ENCODE measurements at places on chromosomes 16 and 17.

DNA sequence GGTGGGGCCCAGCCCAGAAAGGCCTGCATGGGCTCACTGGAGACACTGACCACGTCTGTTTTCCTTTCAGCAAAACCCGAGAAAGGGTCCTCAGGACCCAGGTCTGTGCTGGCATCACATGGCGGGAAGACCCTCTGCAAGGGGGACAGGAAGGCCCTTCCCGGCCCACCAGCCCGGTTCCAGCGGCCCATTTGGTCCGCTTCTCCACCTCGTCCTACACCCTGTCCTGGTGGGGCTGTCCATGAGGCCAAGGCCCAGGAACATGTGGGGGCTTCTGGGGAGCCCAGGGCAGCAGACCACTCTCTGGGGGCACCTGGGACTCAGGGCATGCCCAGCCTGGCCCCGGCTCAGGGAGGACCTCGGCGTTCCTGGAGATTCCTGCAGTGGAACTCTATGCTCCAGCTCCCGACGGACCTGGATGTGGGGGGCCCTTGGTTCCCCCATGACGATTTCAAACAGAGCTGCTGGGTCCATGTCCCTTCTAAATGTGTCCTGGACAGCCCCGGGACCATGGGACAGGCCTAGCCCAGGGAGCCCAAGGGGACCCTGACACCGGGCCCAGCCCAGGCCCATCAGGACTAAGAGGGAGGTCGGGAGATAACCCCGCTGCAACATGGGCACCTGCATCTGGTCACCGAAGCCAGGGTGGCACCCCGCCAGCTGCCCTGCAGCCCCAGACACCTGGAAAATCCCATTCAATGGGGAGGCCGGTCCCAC, 26.4 kb upstream of the KSR1 start:
- DNase-seq, result no peak

DNA sequence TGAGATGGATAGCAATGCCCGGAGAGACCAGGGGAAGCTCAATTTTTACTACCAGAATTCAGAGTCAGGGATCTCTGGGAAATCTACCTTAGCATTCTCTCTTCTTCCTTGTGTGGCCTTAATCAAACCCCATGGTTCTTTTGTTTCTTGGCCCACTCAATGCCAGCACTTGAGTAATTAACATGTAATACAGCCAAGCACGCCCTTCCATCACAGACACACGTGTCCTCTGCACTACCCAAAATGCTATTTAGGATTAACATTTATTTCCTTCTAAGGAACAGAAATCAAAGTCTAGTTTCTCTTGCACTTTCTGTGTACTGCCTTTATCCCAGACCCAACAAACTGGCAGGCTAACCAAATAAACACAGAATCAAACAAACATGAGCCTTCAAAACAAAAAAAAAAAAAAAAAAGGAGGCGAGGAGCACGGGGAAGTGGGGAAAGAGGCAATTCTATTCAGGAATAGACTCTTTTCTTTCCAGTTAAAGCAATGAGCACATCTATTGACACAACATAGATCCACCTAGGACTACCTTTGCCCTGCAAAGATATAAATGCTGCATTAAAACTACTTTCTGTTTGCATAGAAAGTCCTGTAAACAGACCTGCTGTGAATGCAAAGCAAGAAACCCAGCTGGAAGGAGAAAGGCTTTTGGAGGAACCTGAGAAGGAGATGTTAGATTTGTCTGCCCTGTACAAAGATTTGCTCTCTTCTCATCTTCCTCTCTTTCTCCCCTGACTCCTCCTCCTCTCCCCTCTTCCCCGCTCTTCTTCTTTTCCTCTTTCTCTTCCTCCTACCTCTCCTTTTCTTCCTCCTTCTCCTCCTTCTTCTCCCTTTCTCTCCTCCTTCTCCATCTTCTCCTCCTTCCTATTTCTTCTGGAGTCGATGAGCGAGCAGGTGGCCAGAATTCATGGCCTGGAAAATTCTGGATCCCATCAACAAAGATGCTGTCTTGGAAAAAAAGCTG, 294.4 kb downstream of the NPIPA8 start:
- no peak for DNase-seq

- DNase-seq, result peak; percentile 30
These were observed 29.5 kb downstream of the SBK1 start for GRCh38 chr16:28321700-28322411.

DNA sequence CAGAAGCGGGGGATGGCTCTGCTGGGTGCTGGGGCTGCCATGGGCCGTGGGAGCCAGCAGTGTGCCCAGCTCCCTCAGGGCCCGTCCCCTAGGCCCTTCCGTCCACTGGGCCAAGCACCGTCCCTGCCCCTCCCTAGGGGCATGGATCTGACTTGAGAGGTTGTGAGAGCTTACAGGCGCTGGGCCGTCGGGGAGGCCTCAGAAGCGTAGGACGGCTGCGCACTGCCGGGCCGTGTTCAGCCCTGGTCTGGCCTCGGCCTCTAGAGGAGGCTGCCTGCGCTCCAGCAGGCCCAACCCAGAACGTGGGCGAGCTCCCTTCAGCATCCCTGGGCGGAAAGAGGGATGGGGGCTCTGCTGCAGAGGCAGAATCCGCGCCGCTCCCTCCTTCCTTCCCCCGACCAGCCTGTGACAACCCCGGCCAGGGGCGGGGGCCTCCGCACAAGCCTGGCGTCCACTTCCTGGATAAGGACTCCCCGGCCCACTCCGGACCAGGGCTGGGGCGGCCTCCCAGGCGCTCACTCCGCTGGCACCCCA, 685 bp upstream of the MPG start:
- peak; percentile 35 for DNase-seq

- DNase-seq, result no peak
These were observed 18.6 kb upstream of the LONP2 start for GRCh38 chr16:48225456-48225855.

DNA sequence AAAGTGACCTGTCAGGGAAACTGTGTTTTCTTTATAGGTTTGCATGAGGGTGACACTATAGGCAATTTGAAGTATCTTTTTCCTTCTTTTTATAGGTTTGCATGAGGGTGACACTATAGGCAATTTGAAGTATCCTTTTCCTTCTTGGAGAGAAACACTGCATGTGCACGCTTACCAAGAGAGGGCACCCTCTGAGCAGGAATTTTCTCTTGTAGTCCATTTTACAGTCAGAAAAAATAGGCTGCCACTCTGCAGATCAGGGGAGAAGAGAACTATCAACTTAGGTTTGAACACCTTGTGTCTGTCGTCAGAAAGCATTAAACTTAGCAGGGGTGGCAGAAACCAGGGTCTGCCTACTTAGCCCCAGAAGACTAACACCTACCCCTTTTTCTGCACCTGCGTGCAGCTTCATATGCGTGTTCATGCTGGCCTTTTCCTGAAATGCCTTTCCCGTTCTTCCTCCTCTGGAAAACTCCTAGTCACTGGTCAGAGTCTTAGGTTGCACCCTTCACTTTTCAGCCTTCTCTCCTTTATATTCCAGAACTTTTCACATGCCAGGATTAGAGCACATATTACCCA, 16.4 kb upstream of the SMIM36 start:
- DNase-seq, result no peak

DNA sequence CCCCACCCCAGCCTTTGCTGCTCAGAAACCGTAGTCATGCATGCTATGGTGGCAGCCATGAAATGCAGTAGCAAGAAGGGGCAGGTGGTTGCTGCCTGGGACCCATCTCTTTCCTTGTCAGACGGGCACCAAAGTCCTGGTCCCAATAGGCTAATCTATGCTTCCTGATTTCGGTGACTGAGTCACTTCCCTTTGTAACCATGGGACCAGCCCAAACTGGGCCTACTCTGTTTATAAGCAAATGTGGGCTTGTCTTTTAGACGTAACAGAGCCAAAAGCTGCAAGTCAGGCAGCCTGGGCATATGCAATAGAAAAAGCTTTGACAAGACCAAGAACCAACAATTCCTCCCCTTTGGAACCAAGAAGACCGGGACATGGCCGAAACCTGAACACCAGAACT, 99.1 kb upstream of the RBBP6 start:
- DNase-seq, result no peak

- no peak for DNase-seq
These were observed 17.0 kb upstream of the ITGAE start for GRCh38 chr17:3817851-3818605.

- DNase-seq, result no peak
These were observed 17.2 kb upstream of the ATP2A3 start for GRCh38 chr17:3981455-3981854.

DNA sequence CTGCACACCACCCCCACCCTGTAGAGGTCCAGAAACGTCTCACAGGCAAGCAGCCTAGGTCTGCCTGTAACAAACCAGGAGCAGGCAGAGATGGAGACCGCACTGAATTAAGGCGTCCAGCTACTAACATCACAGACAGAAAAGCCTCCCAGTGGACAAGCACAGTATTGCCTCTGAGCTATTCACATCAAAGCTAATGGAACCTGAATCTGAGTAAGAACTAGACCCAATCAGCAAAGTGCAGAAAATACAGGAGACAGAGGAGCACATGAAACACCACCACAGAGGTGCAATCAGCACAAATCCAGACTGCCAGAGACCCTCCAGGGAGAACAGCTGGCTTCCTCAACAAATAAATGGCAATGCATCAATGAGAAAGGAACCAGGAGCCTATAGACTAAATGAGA, 22.2 kb upstream of the PEMT start:
- peak; percentile 27 for DNase-seq

DNA sequence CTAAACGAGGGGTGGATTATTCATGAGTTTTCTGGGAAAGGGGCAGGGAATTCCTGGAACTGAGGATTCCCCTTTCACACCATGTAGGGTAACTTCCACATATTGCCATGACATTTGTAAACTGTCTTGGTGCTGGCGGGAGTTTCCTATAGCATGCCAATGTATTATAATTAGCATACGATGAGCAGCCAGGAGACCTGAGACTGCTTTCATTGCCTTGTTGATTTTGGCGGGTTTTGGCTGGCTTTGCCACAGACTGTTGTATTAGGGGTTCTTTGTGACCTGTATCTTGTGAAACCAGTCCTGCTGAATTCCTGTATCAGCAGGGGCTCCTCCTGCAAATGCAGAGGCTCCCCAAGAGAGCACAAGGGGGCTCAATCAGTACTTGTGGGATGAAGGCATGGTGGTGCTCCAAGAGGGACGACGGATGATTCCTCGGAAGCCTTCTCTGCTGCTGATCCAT, 104.4 kb upstream of the CACNG5 start:
- no peak for DNase-seq

DNA sequence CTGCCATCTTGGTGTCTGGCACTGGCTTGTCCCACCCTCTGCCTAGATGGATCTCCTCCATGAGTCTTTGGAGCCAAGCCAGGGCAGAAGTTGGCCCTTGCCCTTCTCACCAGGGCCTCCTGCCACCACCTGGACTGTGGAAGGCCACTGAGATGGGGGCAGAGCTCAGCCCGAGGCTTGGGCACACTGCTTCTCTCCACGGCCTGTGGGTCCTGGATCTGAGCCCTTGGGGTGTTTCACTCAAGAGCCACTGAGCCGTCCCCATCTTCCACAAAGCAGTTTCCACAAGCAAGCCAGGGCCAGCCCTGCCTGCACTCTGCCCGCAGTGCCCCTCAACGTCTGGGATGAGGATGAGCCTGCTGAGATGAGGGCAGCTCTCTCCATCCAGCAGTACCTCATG, 16.7 kb upstream of the CD300A start:
- DNase-seq, result no peak

DNA sequence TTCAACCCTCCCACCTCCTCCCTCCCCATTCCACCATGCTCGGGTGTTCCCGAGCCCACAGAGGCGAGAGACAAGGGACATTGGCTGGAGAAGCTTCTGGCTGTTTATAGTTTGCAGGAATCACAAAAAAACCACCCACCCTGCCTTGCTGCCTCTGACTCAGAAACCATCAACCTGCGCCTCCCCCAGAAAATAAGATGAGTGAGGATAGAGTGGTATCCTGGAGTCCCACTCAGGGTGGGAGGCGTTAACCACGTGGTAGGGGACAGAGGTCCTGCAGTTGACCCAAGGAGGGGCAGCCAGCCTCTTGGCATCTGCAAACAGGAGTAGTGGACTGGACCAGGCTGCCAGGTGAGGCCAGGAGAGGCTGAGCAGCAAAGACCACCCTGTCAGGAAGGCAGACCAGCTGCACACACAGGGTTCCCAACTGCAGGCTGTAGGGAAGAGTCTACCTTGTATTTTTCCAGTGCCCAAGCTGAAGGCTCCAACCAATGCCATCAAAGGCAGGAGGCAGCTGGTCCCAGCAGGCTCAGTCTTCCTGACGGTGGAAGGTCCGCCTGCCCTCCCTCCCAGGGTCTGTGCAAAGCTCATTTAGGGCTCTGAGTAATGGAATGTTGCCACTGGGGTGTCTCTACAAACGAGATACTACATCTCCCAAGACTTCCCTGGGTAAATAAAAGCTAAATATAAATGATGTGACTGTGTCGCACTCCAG, 201.5 kb upstream of the TNRC6C start:
- DNase-seq, result no peak

GRCh38 chr16:84739349-84740124, 39.7 kb downstream of the USP10 start:
- DNase-seq, result no peak

DNA sequence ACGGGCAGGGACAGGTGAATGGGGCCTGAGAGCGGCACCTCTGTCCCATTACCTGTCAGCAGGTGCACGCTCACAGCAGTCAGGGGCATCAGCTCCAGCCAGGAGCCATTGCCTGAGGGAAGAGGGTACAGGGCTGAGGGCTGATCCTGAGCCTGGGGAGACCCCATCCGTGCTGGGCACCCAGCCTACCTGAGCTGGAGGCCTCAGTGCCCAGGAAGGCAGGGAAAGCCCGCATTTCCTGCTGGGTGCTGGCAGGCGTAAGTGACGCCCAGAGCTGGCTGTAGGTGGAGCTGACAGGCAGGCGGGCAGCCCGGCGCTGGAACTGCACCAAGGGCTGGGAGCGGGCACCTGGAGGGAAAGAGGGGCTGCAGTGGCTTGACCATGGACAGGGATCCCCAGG, 7.4 kb downstream of the FAM171A2 start:
- no peak for DNase-seq

DNA sequence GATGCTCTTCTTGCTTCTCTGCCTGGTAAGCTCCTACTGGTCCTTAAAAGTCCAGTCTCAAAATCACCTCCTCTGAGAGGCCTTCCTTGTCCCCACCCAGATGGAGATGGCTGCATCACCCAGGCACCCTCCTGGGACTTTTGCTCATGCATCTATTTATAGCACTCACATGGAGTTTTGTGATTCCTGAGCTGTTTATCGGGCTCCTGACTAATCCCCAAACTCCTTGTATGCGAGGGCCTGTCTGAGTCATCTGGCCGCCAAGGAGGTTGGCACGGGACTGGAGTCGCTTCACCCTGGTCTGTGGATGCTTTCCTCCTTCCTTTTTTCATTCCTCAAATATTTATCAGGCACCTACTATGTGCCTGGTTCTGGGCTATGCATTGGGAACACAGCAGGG, 2.3 kb upstream of the MAP2K3 start:
- peak; percentile 30 for DNase-seq

- no peak for DNase-seq
These were observed 456.6 kb downstream of the CDH13 start for GRCh38 chr16:83083361-83083760.

- DNase-seq, result no peak
These were observed 84.3 kb downstream of the BMERB1 start for GRCh38 chr16:15518381-15519351.
